Naive thymus-derived CD8-positive, alpha-beta T cell (primary cell): ENCODE measurements at places on chromosomes 3 and 15. TPM values are rescaled to one million over a fixed set of nuclear protein-coding genes. Genes with fewer than 3 reads are reported as not detected.
A peak's percentile ranks its signal among the peaks of the same experiment; 100 is the strongest.

GRCh38 chr3:161069511-161070251 lies 35.5 kb downstream of the B3GALNT1 start:
- no peak overlapping the region for H3K4me3 ChIP-seq
- no peaks in the 10 kb centered on the region for H3K27me3 ChIP-seq
- no peak overlapping the region for H3K27ac ChIP-seq

GRCh38 chr3:45003406-45003805 lies 22.7 kb upstream of the CLEC3B start:
- H3K4me1 ChIP-seq, result peaks cover 33% of the 10 kb centered on the region
- H3K27me3 ChIP-seq, result no peaks in the 10 kb centered on the region
- no peak for DNase-seq
- peaks cover 26% of the 10 kb centered on the region for H3K36me3 ChIP-seq
- H3K4me3 ChIP-seq, result no peak overlapping the region

GRCh38 chr15:67127965-67128364 lies 62.6 kb downstream of the SMAD3 start:
- no peak overlapping the region for H3K4me3 ChIP-seq
- H3K4me1 ChIP-seq, result peaks cover 43% of the 10 kb centered on the region
- no peak for DNase-seq
- H3K27ac ChIP-seq, result peak overlapping the region; percentile 46
- H3K36me3 ChIP-seq, result no peaks in the 10 kb centered on the region

GRCh38 chr3:139524841-139525636 lies 14.5 kb downstream of the RBP1 start:
- H3K27me3 ChIP-seq, result no peaks in the 10 kb centered on the region
- no peak overlapping the region for H3K27ac ChIP-seq
- H3K4me3 ChIP-seq, result no peak overlapping the region
- no peak for DNase-seq
- no peaks in the 10 kb centered on the region for H3K4me1 ChIP-seq
- H3K36me3 ChIP-seq, result no peaks in the 10 kb centered on the region

DNA sequence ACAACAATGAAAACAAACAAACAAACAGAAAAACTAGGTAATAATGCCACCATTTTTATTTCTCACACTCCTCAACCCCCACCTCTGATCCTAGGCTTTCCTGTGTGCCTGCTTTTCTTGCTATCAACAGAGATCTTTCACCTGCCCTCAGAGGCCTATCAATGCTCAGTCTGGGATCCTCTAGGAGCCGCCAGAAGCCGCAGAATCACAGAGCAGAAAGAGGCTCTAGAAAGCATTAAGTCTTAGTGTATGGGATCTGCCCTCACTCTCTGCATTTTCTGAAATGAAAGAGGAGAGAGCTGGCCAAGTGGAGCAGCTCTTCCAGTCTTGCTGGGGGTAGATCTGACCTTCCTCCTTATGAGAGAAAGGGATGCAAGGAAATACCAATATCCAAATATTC lies 306.8 kb downstream of the TUSC7 start:
- no peak overlapping the region for H3K4me3 ChIP-seq
- peaks cover 4% of the 10 kb centered on the region for H3K4me1 ChIP-seq
- no peak for DNase-seq
- H3K27me3 ChIP-seq, result no peaks in the 10 kb centered on the region

- peak overlapping the region; percentile 80 for H3K4me3 ChIP-seq
- H3K27ac ChIP-seq, result peak overlapping the region; percentile 78
- DNase-seq, result peak; percentile 66
Observed at GRCh38 chr15:84736375-84736774, 12.0 kb upstream of the ZNF592 start.

- H3K27me3 ChIP-seq, result peaks cover 49% of the 10 kb centered on the region
- H3K4me3 ChIP-seq, result no peak overlapping the region
- no peak overlapping the region for H3K27ac ChIP-seq
- peak; percentile 64 for DNase-seq
- no peaks in the 10 kb centered on the region for H3K36me3 ChIP-seq
- H3K4me1 ChIP-seq, result peaks cover 15% of the 10 kb centered on the region
Observed at GRCh38 chr3:184227481-184227935, 1.9 kb upstream of the VWA5B2 start.

DNA sequence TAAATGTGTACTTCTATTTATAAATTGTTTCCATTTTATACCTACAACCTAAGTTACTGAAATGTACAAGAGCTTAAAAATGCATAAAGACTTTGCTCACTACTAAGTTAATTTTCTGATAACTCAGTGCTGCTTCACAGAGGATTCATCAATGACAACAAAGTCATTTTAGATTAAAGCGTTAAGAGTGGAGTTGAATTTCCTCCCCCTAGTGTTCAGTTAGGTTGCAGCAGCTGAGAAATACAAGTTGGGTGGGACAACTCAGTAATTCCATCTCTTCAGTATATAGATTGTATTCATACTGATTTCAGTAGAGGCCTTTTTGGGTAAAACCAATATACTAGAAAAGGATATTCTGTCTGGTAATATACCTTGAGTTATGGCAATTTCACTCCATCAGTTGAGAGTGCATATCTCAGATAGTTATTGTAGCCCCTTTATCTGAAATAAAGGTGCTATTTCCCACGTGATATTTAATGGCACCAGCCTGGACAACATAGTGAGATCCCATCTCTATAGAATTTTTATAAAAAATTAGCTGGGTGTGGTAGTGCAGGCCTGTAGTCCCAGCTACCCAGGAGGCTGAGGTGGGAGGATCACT lies 6.9 kb upstream of the RPL35A start:
- no peaks in the 10 kb centered on the region for H3K27me3 ChIP-seq
- H3K27ac ChIP-seq, result no peak overlapping the region
- H3K36me3 ChIP-seq, result no peaks in the 10 kb centered on the region

DNA sequence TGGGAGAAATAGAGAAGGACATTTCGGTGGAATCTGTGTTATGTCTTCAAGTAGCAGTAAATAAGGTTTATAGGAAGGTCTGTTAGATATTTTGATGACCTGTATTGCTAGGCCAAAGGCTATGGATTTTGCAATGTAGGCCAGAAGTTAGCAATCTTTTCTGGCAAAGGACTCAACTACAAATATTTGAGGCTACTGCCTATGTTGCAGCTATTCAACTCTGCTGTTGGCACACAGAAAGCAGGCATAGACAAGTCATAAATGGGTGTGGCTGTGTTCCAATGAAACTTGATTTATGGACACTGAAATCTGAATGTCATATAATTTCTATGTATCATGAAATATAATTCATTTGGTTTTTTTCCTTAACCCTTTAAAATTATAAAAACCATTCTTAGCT lies 438.7 kb upstream of the C2CD4B start:
- peaks cover 16% of the 10 kb centered on the region for H3K27me3 ChIP-seq
- no peaks in the 10 kb centered on the region for H3K36me3 ChIP-seq
- no peak overlapping the region for H3K4me3 ChIP-seq
- no peaks in the 10 kb centered on the region for H3K4me1 ChIP-seq
- H3K27ac ChIP-seq, result no peak overlapping the region

DNA sequence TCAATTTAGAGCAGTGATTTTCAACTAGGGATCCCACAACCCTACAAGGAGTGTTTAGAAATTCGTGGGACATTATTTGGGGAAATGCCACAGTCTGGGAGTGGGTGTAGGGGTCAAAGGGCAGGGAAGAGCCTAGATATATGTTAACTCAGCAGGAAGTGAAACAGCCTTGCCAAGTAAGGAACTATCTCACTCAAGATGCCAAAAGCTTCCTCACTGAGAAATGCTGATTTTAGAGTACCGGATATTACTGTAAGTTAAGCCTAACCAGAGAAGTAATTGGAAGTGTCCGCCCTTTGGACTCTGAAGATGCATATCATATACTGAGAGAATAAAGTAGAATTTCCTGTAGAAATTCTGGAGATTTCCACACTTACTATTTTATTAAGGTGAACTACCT lies 158.6 kb downstream of the BBX start:
- H3K27me3 ChIP-seq, result no peaks in the 10 kb centered on the region
- H3K4me3 ChIP-seq, result no peak overlapping the region
- no peaks in the 10 kb centered on the region for H3K36me3 ChIP-seq
- no peak for DNase-seq
- peaks cover 26% of the 10 kb centered on the region for H3K4me1 ChIP-seq
- H3K27ac ChIP-seq, result no peak overlapping the region

DNA sequence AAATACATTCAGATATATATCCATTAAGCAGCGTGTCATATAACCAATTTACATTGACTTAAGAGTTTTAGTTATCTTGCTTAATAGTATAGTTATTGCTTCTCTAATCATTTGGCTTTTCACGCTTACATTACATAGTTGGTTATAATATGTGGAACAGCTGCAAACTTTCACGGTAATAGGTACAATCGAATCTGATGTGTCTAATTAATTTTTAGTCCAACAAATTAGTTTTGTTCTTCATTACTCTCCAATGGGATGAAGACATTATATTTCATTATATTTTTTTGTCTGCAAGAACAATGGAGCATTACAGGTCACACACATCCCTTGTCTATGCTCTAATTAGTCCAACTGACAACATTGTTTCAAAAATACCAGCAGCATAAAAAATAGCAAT lies 546.3 kb downstream of the ROBO2 start:
- H3K4me3 ChIP-seq, result no peak overlapping the region
- no peaks in the 10 kb centered on the region for H3K36me3 ChIP-seq
- H3K4me1 ChIP-seq, result no peaks in the 10 kb centered on the region
- no peak for DNase-seq

GRCh38 chr3:117842086-117842485 lies 1132.5 kb downstream of the TUSC7 start:
- H3K27ac ChIP-seq, result no peak overlapping the region
- no peak overlapping the region for H3K4me3 ChIP-seq
- no peak for DNase-seq
- no peaks in the 10 kb centered on the region for H3K4me1 ChIP-seq

DNA sequence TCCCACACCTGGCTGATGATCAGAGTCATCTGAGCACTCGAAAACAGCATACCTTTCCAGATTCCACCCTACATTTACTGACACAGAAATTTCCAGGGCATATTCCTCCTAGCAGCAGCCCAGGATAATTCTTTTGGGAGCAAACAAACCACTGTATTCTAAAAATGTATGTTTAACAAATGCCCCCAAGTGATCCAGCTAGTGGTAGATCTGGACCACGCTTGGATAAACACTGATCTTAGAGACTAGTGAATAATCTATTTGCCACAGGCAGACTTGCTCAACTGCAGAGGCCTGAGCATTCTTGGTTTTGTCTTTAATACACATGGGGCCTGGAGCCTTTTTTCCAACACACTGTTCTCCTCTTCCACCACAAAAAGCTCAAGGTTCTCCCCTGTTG lies 89.6 kb downstream of the TM4SF4 start:
- no peaks in the 10 kb centered on the region for H3K4me1 ChIP-seq
- no peak for DNase-seq
- H3K4me3 ChIP-seq, result no peak overlapping the region
- no peaks in the 10 kb centered on the region for H3K36me3 ChIP-seq
- H3K27ac ChIP-seq, result no peak overlapping the region
- peaks cover 31% of the 10 kb centered on the region for H3K27me3 ChIP-seq

The NR1I2 gene
- 0.17 TPM for polyA plus RNA-seq

The THSD4 gene
- not detected for polyA plus RNA-seq

The UBAP1L gene
- polyA plus RNA-seq, result not detected

The NEIL1 gene
- polyA plus RNA-seq, result 3.5 TPM

The SV2B gene
- 0.02 TPM for polyA plus RNA-seq

The SAMMSON gene
- not detected for polyA plus RNA-seq

The TM4SF4 gene
- not detected for polyA plus RNA-seq
